Stimulated activated naive CD8-positive, alpha-beta T cell treated with anti-CD3 and anti-CD28 coated beads, Interleukin-15, amount 100 ng/mL, for 72 hours (primary cell): ENCODE measurements at places on chromosomes 13 and 19.

- DNase-seq = no peak
Observed at GRCh38 chr13:52371736-52372247, 34.2 kb downstream of the THSD1 start.

DNA sequence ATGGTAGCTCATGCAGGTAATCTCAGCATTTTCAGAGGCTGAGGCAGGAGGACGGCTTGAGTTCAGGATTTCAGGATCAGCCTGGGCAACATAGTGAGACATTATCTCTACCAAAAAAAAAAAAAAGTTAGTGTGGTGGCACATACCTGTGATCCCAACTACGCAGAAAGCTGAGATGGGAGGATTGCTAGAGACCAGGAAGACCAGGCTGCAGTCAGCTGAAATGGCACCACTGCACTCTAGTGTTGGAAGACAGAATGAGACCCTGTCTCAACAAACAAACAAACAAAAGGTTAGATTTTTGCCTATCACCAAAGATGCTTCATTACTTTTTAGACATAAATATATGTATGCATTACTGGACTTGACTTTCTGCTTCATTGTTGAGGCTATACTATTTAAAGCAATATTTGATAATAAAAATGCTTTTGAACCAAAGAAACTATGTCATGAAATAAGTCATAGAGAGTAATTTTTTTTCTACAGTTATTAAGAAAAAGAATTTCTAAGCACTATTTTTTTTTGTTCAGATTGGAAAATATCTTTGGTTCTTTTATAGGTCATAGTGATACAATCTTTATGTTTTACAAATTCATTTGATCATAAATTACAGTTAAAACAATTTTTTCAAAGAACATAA, 1180.1 kb upstream of the ATXN8OS start:
- DNase-seq = no peak

GRCh38 chr13:28271056-28271840, 132.9 kb downstream of the PAN3 start:
- no peak for DNase-seq

- DNase-seq = no peak
Observed at GRCh38 chr13:50410921-50411746, 395.9 kb downstream of the KCNRG start.

DNA sequence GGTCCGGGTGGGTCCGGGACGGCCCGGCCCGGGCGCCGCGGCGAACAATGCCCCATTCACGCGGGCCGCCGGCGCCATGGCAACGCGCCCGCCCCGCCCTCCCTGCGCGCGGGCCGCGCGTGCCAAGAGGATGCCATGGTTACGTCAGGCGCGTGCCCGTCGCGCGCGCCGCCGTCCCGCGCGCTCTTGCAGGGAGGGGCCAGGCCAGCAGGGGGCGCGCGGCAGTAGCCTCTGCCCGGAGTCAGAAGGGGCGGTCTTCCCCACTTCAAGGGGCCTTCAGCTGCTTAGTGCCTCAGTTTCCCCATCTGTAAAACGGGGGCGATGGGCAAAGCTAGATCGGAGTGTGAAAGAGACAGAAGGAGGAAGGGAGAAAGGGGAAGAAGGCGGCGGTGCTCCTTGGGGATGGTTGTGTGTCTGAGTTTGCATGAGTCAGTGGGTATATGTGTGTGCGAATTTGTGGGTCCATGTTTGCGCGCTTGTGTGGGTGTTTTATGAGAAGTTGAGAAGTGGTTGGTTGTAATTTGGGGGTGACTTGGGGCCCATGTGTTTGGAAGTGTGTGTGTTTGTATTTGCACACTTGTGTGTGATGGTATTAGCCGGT, 11.6 kb upstream of the NFIX start:
- DNase-seq = peak; percentile 91

GRCh38 chr19:13463296-13463695, 43.0 kb downstream of the CACNA1A start:
- DNase-seq = no peak
